Pulmonary artery endothelial cell (primary cell): ENCODE measurements at places on chromosomes 5 and 9. TPM values are rescaled to one million over a fixed set of nuclear protein-coding genes. Genes with fewer than 3 reads are reported as not detected.
A peak's percentile ranks its signal among the peaks of the same experiment; 100 is the strongest.

DNA sequence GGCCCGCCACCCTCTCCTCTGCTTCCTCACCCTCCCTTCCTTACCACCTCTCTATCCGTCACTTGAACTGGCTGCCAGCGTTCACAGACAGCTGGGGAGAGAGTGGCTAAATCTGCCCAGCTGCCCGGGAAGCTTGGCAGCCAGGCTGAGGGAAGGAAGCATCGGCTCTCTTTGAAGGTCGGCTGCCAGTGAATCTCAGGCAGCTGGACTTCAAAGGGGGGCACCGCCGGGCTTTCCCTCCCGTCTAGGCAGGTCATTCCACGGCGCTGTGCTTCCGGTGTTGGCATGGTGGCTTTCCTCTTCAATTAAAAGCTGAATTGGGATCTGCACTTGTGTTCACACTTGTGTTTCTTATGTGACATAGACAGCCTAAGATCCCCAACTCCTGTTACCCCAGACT, 174.0 kb downstream of the GDNF start:
- DNase-seq: peak; percentile 29

DNA sequence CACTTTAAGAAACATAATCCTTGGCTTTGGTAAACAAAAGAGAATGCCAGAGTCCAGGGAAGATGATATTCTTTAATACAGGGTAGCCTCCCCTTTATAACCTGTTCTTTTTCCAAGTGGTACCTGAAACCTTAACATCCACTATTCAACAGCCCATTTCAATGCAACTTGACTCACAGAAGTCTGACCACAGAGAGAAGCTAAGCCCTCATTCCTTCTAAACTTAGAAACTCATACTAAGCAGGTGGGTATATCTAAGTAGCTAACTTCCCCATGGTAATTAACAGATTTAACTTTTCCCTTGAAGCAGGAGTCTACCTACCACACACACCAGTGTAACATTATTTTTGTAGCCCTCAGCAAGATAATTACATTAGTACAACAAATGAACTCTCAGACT, 91.9 kb downstream of the CEMIP2 start:
- no peak for DNase-seq

GRCh38 chr9:33101104-33101951, 24.9 kb upstream of the SMU1 start:
- no peak for DNase-seq

Gene ADAMTS19
- not detected in 2 replicates for total RNA-seq

Gene SNX24
- 8.7 and 12.7 TPM in 2 replicates for total RNA-seq

Gene SLC25A25
- 14.7 and 25.1 TPM in 2 replicates for total RNA-seq

DNA sequence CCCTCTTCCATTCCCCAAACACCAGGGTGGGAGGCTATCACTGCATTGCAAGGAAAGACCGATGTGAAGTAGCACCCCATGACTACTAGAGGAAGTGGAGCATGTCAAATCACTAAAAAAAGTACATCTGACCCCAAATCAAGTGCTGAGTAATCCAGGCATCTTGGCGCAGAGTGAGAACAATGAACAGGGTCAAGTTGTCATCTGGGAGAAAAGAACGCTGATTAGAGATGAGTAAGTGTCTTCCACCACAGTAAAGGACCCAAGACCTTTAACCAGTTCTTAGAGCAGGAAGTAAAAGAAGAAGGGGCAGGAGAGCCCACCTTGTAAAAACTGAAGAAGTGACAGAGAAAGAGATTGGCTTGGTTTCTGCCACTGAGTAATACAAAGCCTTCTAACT, 75.0 kb upstream of the RAD23B start:
- no peak for DNase-seq

Gene F2RL1
- 36.5 and 53.5 TPM in 2 replicates for total RNA-seq

GRCh38 chr9:134335061-134335460, 8.8 kb downstream of the RXRA start:
- no peak for DNase-seq

DNA sequence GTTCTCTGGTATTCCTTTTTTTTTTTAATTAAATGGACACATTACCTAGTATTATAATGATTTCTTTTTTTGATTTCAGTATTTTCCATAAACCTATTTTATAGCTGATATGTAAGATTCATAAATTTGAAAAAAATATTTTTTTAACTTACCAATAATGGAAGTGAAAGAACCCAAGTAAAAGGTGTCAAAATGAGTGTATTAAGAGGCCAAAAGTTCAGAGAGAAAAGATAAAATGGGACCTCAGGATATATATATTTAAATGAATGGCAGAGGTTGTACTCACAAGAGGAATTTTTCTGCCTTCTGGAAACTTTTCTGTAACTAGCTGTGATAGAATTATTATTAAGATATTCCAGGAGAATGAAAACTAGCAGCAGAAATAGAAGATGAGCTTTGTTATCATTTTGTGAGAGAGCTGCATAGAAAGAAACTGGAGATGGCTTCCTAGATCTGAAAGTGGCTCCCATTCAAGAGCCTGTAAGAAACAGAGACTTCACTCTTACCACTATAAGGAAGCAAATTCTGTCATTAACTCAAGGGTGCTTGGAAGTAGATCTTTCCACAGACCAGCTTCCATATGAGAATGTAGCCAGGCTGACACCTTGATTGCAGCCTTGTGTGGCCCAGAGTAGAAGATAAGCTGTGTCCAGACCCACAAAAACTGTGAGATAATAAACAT, 91.7 kb downstream of the MRPS30 start:
- DNase-seq: no peak

Gene NMUR2
- not detected in 2 replicates for total RNA-seq

- no peak for DNase-seq
These were observed 377.7 kb upstream of the SMARCA2 start for GRCh38 chr9:1637401-1637800.

Gene SPINK13
- total RNA-seq: not detected in 2 replicates

DNA sequence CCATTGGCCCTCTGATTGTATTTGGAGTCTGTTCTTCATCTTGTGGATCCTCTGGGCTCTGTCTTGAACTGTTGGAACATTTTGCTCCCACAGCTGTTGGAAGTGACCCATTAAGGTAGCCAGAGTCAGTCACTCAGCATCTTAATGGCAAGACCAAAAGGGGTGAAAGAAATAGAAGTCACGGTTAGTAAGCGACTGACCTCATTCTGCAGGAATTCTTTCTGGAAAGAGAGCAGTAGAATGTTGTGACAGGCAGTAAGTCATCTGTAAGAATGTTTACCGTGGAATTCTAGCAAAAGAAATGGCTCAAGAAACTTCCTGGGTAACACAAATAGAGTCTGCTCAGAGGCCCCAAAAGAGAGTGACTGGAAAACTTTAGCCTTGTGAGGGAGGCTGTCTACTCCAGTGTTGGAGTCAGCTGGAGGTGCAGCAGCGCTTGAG, 28.6 kb upstream of the TNC start:
- no peak for DNase-seq

Gene HSPA5
- total RNA-seq: 186 and 341 TPM in 2 replicates

DNA sequence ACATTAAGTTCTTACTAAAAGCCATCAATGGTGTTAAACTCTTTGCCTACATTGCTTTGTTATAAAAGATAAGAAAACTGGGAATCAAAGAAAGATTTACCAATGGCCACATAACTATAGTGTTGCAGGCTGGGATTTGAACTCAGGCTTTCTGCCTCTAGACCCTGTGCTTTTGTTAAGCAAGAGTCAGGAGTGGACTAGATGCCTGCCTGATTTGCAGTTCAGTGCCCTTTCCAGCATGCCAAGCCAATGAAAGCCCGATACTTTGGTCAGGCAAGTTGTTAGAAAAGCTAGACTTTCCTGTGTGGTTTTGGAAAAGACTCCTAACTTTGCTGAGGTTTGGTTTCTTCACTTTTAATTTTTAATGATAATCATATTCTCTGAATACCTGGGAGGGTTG, 21.4 kb upstream of the AGXT2 start:
- DNase-seq: no peak

Gene DIPK1B
- total RNA-seq: 152 and 177 TPM in 2 replicates

GRCh38 chr5:173884402-173885053, 3.6 kb upstream of the CPEB4 start:
- DNase-seq: no peak

Gene PRR16
- total RNA-seq: 0.07 TPM in 1 of 2 replicates, not detected in the other

GRCh38 chr9:97904725-97905124, 17.6 kb downstream of the TRMO start:
- no peak for DNase-seq

Gene FBLL1
- total RNA-seq: 0.39 and 0.86 TPM in 2 replicates

- no peak for DNase-seq
These were observed 55.2 kb downstream of the NFIB start for GRCh38 chr9:14258660-14259239.

- DNase-seq: no peak
These were observed 98.5 kb upstream of the SPATA31C2 start for GRCh38 chr9:88236511-88237478.

DNA sequence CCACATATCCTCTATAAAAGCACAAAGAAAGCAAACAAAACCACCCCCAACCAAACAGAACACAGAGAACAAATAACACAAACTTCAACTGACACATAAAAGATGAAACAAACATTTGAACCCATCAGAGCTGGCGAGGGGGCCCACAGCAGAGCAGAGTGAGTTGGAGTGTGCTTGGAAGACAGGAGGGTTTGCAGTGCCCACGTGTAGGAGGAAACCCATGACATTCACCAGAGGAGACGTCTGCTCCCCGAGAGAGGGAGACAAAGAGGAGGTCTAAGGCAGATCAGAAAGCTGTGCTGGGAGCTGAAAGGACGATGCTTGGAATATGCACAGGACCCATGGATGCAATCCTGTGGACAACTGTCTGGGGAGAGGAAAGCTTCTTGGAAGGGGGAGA, 27.0 kb downstream of the MRPL36 start:
- DNase-seq: no peak

- peak; percentile 74 for DNase-seq
These were observed 88.2 kb downstream of the LIFR start for GRCh38 chr5:38468202-38468673.

DNA sequence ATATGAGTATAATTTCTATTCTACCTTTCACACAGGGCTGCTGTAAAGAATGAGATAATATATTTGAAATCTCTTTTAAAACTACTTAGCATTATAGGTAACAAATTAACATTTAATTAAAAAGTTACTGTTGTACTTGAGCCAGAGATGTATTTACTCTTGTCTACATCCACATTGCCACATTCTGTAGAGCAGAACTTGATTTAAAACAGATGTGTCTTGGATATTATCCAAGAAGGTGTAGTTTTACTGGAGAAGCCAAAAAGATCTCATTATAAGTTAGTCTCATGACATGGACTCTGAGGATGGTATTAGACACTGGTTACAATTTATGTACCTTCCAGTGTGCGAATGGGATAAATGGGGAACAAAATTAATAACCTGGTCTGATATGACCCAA, 293.1 kb upstream of the CCNH start:
- DNase-seq: no peak

GRCh38 chr5:127621601-127622325, 27.1 kb upstream of the CTXN3 start:
- no peak for DNase-seq

Gene PKD2L2
- total RNA-seq: not detected in 2 replicates

Gene GARIN3
- total RNA-seq: not detected in 2 replicates

- no peak for DNase-seq
These were observed 5.1 kb downstream of the RCL1 start for GRCh38 chr9:4797854-4798150.

DNA sequence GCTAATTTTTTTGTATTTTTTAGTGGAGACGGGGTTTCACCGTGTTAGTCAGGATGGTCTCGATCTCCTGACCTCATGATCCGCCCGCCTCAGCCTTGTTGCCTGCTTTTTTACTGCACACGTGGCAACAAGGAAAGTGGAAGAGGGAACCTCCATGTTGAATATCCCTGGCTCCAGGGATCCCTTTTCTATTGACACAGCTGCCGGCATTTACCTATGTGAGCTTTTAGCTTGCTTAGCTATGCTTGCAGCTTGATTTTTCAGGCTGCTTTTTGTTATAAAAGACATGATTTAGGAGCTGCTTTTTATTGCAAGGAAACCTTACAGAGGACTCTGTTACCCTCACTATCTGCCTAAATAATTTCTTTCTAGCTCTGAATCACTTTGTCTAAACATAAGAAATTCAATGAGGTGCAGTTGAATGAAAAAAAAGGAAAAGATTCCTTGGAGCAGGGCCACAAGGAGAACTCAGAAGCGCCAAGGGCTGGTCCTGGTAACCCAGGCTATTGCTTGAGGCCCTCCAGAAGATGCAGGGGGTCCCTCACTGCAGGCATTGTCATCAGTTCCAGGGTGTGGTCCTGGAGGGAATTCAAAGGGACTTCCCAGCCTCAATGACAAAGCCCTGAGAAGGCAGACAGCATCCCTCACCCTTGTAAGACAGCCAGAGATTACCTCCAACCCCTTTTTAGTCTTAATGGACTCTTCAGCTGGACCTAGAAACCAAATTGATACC, 89.9 kb downstream of the SYK start:
- no peak for DNase-seq

- no peak for DNase-seq
These were observed 93.7 kb upstream of the IL6ST start for GRCh38 chr5:56088431-56088949.

- DNase-seq: no peak
These were observed 2.4 kb upstream of the PCDHB4 start for GRCh38 chr5:141119250-141119649.

Gene FAM163B
- not detected in 2 replicates for total RNA-seq

Gene GPR150
- 0.20 and 0.32 TPM in 2 replicates for total RNA-seq
